AML-193 (cell line): ENCODE measurements at places on chromosomes 5 and 9.

DNA sequence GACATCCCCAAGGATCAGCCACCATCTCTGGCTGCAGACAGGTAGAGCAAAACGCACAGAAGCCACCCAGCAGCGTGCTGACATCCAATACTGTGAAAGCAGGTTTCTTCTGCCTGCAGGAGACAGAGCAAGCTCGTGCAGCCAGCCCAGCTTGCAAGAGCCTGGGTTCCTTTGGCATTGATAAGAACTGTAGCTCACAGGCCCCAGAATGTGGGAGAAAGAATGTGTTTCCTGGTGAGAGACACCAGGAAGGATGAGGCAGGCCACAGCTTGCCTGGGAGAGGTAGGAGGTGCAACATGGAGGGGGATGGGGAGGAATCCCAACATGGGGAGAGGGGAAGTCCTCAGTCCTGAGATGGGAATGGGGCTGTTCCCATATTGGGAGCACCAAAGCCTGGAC is 34.0 kb upstream of the ARAP3 start:
- no peak for DNase-seq

- no peak for DNase-seq
These were observed 84.8 kb downstream of the CFAP77 start for GRCh38 chr9:132494857-132495256.

GRCh38 chr9:113888976-113889375 is 12.9 kb downstream of the ZNF618 start:
- DNase-seq, result no peak

DNA sequence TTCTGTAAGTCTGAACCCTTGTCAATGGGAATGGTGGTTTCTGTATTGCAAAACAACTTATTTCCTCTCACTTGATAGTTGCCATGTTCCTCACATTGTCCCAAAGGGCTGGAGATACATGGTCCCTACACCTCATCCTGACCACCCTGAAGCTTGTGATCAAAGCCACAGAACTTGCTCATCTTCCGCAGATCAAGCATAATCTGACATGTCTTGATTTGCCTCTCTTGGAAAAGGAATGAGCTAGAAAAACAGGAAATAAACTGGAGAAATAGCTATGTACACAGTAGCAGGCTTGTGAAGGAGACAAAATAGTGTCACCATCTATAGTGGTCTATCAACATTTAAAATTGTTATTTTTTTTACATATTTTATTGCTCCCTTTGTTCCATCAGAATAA is 871.9 kb upstream of the C9orf72 start:
- no peak for DNase-seq

DNA sequence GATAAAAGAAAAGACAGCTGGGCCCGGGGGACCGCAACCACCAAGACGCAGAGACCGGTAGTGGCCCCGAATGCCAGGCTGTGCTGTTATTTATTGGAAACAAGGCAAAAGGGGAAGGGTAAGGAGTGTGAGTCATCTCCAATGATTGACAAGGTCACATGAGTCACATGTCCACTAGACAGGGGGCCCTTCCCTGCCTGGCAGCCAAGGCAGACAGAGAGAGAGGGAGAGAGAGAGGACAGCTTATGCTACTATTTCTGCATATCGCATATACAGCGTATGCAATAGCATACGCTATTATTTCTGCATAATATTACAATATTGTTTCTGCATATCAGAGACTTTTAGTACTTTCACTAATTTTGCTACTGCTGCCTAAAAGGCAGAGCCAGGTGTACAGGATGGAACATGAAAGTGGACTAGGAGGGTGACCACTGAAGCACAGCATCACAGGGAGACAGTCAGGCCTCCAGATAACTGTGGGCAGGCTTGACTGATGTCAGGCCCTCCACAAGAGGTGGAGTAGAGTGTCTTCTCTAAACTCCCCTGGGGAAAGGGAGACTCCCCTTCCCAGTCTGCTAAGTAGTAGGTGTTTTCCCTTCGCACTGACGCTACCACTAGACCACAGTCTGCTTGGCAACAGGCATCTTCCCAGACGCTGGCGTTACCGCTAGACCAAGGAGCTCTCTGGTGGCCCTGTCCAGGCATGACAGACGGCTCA is 50.3 kb downstream of the RFX3 start:
- DNase-seq, result no peak

DNA sequence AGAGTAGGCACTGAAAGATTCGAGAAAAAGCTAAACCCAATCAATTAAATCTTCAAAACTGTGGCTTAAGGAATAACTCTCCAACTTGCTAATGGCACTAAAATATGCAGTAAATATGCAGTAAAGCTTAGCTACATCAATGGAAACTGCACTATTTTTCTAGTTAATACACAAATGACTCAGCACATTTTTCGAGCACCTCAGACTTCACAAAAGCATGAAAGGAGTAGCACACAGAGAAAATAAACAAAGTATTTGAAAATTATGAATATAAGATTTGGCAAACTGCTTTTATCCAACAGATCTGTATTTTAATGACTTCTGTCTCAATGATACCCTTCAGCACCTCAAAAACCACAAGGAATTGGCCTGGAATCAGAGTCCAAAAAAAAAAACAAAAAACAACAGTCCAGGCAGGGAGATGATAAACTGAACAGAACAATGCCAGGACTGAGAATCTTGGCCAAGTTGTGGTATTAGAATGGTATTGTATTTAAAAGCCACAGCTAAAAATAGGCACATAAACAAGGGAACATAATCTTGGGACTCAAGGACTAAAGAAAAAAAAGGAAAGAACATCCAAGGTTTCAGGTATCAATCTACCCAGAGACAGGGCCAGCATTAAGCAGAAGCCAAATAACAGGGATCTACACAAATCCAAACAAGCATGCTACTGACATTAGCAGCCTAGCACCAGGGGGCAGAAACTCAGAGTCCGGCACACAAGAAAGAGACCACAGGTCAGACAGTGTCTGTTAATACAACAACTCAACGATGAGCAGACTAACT is 21.4 kb downstream of the TMEM245 start:
- DNase-seq, result no peak
